ENCODE measurements at places on chromosomes 12 and 14. TPM values are rescaled to one million over a fixed set of nuclear protein-coding genes. Genes with fewer than 3 reads are reported as not detected.

The CCDC175 gene
- 0.16 TPM for total RNA-seq

The LMNTD1 gene
- total RNA-seq = not detected

The TGM1 gene
- total RNA-seq = 9.5 TPM

The SDR39U1 gene
- 64.2 TPM for total RNA-seq

The IKZF4 gene
- total RNA-seq = 16.2 TPM

DNA sequence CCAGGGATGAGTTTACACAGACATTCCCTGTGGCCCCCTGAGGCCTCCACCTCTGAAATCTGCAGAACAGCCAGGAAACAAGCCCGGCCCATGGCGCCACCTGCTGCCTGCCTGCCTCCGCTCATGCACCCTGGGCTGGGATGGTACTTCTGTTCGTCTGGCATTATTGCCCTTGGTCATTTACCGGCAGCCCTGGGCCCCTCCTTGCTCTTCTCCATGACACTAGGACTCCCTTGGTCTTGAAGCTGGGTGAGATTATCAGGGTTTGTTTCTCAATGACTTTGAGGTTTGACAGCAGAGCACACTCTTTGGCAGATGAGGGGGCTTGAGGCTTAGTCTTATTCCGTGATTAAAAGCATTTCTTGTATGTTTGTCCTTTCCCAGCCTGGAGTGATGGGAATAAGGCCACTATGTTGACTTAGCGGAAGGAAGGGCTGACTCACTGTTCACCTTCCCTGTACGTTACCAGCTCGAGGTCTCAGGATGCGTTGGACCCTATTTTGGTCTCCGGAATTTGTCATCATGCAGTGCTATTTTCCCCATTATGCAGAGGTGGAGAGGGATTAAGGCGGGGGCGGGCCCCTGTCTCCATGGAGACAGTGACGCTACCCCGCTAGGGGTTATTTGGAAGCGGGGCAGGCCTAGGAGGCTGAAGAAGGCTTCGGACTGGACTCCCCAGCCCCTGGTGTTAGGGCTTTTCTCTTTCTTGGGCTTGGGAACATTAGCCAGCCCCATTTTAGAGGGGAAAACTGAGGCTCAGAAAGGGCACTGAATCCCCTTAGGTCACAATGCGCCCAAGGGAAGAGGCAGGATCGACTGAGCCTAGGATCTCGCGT is 706 bp upstream of the PEX5 start:
- peaks cover 27% of the 10 kb centered on the region for H3K4me1 ChIP-seq
- H3K27ac ChIP-seq = peak overlapping the region; percentile 92
- H3K27me3 ChIP-seq = no peaks in the 10 kb centered on the region
- H3K36me3 ChIP-seq = peaks cover 10% of the 10 kb centered on the region

- H3K36me3 ChIP-seq = no peaks in the 10 kb centered on the region
- no peak for DNase-seq
- H3K27me3 ChIP-seq = no peaks in the 10 kb centered on the region
- H3K27ac ChIP-seq = no peak overlapping the region
- H3K4me3 ChIP-seq = no peak overlapping the region
Observed at GRCh38 chr12:83932011-83932410, 980.6 kb downstream of the SLC6A15 start.

DNA sequence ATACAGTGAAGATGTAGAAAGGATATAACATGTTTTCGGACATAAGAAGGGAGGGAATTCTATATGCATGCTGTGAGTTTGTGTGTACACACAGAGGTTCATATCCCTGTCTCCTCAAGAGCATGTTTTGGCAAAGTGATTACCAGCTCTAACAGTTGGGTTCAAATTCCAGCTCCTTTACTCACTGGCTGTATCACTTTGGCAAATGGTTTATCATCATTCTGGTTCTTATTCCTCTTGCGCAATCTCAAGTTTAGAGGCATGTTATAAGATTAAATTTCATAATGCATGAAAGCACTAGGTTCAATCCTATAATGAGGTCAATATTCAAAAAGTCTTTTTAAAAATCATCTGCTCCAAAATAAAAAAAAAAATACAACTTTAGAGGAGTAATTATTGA is 107.7 kb upstream of the LRFN5 start:
- no peaks in the 10 kb centered on the region for H3K36me3 ChIP-seq
- no peak for DNase-seq
- no peaks in the 10 kb centered on the region for H3K4me1 ChIP-seq
- no peak overlapping the region for H3K4me3 ChIP-seq

GRCh38 chr12:93163260-93164036 is 214.3 kb upstream of the NUDT4 start:
- DNase-seq = no peak
- H3K27me3 ChIP-seq = no peaks in the 10 kb centered on the region
- no peak overlapping the region for H3K27ac ChIP-seq
- peaks cover 8% of the 10 kb centered on the region for H3K4me1 ChIP-seq

DNA sequence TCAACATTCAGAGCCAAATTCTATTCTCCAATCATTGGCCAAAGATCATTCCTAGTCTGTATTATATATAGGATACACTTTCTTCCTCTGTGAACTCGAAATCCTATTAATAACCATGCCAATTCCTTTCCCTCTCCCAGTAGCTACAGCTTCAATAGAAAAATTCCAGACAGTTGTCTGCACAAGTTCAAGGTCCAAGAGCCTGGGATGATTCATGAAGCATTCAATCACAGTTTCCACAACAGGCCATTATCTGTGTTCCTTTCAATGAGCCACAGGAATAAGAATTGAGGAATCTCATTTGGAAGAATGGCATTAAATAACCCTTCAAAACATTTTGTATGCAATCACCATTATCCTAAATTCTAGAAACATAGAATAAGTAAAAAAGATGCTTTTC is 437.4 kb downstream of the RMST start:
- no peaks in the 10 kb centered on the region for H3K27me3 ChIP-seq
- no peak overlapping the region for H3K27ac ChIP-seq
- no peak overlapping the region for H3K4me3 ChIP-seq
- H3K36me3 ChIP-seq = no peaks in the 10 kb centered on the region
- no peak for DNase-seq

DNA sequence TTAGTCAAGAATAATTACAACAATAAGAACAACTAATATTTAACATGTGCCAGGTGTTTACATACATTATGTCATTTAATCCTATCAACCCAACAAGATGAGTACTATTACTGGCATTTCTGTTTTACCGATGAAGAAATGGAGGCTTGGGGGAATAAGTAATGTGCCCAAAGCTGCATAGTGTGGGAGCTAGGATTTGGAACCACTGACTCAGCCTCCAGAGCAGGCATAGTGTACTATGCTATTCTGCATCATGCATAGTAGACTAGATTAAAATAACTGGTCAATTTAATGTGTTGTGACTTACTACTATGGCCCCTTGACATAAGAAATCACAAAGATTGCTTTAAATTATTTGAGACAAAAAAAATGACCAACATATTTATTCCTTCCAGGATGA is 9.5 kb downstream of the GPR19 start:
- peaks cover 2% of the 10 kb centered on the region for H3K27me3 ChIP-seq
- no peak for DNase-seq
- no peak overlapping the region for H3K4me3 ChIP-seq
- H3K36me3 ChIP-seq = no peaks in the 10 kb centered on the region
- peaks cover 7% of the 10 kb centered on the region for H3K4me1 ChIP-seq

DNA sequence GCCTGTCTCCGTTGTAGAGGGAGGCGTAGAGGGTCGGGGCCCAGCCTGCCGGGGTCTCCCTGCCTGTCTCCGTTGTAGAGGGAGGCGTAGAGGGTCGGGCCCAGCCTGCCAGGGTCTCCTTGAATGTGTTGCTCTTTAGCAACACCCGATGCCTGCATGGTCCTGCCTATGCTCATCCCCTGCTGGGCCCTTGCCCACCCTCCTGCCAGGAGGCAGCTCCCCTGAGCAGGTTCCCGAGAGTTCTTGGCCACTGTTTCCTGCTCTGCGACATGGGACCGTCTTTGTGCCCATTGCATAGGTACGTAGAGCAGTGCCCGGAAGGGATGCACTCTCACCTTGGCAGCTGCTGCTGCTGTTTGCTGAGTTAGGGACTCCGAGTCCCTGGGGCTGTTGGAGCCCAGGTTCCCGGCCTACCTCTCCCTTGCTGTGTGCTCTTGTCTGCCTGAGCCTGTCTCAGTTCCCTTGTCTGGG is 3.3 kb downstream of the KIF26A start:
- DNase-seq = peak; percentile 16
- no peak overlapping the region for H3K4me3 ChIP-seq
- no peak overlapping the region for H3K27ac ChIP-seq
- no peaks in the 10 kb centered on the region for H3K36me3 ChIP-seq

DNA sequence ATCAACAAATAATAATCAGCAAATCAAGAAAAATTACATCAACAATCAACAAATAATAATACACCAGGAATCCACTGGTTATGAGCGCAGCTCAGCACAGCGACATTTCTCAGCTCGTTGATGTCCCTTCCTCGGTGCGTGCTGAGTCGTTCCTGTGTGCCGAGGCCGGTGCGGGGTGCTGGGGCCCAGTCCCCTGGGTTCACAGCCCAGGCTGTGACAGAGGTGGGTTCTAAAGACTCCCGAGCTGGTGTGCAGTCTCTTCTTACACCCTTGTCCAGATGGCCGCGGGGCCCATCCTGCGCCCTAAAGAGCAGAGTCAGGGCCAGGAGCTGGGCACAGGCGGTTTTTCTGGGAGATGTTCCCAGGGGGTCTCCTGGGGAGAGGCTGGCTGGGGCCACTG is 26.9 kb upstream of the TRAF3 start:
- no peaks in the 10 kb centered on the region for H3K36me3 ChIP-seq
- no peak overlapping the region for H3K27ac ChIP-seq
- H3K27me3 ChIP-seq = no peaks in the 10 kb centered on the region
- H3K4me1 ChIP-seq = peaks cover 3% of the 10 kb centered on the region

DNA sequence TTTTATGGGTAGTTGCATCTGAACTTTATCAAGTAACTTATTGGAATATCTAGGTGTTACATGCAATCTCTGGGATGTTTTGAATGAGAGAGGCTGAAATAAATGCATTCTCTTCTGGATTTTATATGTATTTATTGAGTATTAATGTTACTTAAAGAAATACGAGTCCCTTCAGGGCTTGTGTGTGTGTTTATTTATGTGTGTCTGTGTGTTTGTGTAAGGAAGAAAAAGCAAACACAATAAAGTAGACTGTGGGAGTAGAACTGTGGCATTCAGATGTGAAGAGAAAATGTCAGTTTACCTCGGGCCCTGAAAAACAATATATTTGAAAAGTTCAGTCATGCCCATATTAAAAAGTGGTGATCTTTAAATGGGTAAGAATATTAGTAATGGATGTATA is 250.5 kb downstream of the RPL10L start:
- H3K4me3 ChIP-seq = no peak overlapping the region
- H3K27me3 ChIP-seq = no peaks in the 10 kb centered on the region
- peaks cover 38% of the 10 kb centered on the region for H3K4me1 ChIP-seq
- peak overlapping the region; percentile 27 for H3K27ac ChIP-seq
- H3K36me3 ChIP-seq = no peaks in the 10 kb centered on the region
- no peak for DNase-seq

GRCh38 chr12:123358035-123358434 is 6.6 kb downstream of the SBNO1 start:
- no peaks in the 10 kb centered on the region for H3K27me3 ChIP-seq
- no peak for DNase-seq
- no peak overlapping the region for H3K4me3 ChIP-seq
- H3K4me1 ChIP-seq = peaks cover 10% of the 10 kb centered on the region

- DNase-seq = no peak
- H3K4me3 ChIP-seq = no peak overlapping the region
- H3K36me3 ChIP-seq = no peaks in the 10 kb centered on the region
Observed at GRCh38 chr12:114817571-114818425, 133.8 kb upstream of the TBX3 start.

Measured in mesothelial cell of epicardium (in vitro differentiated cells).